Lung (tissue), 17 donors: ENCODE measurements at places on chromosomes 1 and 21. TPM values are rescaled to one million over a fixed set of nuclear protein-coding genes. Genes with fewer than 3 reads are reported as not detected.

- DNase-seq = no peak
Measured at GRCh38 chr21:42858957-42859890, 20.1 kb downstream of the WDR4 start.

- no peak for DNase-seq
Measured at GRCh38 chr1:15579683-15580047, 5.2 kb downstream of the AGMAT start.

DNA sequence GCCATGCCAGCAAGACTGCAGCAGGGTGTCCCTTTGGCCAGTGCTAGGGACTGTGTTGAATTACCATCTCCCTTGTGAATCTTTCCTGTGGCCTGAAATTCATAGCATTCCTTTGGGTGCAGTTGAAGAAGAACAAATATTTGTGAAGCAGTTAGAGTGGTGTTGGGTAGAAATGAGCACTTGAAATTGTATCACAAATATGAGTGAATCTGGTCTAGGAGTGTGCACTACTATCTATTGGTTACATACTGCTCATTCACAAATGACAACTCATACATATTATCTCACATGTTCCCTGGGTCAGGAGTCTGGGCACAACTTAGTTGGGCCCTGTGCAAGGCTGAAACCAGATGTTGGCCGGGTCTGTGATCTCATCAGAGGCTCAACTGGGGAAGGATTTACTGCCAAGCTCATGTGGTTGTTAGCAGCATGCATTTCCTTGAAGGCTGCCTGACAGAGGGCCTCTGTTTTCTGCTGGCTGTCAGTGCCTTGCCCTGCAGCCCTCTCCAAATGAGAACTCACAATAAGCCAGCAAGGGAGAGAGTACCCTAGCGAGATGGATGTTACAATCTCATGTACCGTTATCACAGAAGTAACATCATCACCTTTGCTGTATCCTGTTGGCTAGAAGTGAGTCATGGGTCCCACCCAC, 23.8 kb downstream of the AJAP1 start:
- no peak for DNase-seq

DNA sequence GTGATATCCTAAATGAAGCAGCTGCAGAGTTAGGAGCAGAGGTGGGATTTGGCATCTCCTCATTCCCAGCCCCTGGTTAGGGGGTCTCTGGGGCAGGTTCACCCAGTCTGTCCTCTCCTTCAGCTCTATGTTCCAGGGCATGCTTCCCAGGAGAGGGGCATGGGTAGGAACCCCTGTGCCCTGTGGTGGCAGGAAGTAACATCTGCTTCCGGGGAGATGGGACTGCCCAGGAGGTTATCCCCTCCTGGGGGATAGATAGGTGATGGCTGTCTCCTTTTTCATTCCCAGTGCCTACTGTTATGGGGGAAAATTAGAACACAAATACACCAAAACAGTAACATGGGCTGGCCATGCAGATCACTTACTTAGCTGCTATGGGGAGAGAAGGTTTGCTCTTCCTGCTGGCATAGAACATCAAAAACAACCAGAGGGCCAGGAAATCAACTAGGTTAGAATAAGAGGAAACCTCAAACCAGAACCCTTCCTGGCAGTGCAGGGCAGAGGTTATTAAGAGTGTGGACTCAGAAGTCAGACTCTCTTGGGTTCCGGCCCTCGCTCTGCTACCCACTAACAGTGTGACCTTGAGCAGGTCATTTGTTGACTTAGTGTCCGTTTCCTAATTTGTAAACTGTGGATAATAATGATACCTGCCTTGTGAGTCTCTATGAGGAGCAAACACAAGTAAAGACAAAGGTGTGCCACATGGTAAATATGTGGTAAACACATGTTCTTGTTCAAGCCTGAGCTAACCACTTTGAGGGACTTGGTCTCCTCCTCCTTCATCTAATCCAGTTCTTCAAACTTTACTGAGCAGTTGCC, 157.8 kb upstream of the JUN start:
- no peak for DNase-seq

GRCh38 chr1:181135437-181135731, 46.9 kb downstream of the IER5 start:
- DNase-seq = no peak

GRCh38 chr1:183063349-183063748, 40.1 kb downstream of the LAMC1 start:
- no peak for DNase-seq

- no peak for DNase-seq
Measured at GRCh38 chr1:108785264-108785663, 38.8 kb downstream of the STXBP3 start.

- peak; percentile 84 for DNase-seq
Measured at GRCh38 chr1:197424380-197424779, 156.3 kb downstream of the CRB1 start.

GRCh38 chr1:33828654-33829053, 35.2 kb upstream of the HMGB4 start:
- no peak for DNase-seq

- no peak for DNase-seq
Measured at GRCh38 chr1:214215583-214215982, 65.4 kb upstream of the SMYD2 start.

GRCh38 chr1:23777979-23778814, at the start of gene PITHD1:
TSS of gene PITHD1 (plus strand) at chr1:23778418. CDS start at chr1:23778516, 98 bp downstream.
- peak; percentile 92 for DNase-seq

GRCh38 chr1:212586206-212587015, 22.1 kb upstream of the ATF3 start:
- no peak for DNase-seq

The PCBP3 gene
- total RNA-seq = 8.2 TPM

The LRRC53 gene
- not detected for total RNA-seq

The NECAP2 gene
- 79.0 TPM for total RNA-seq

The NOTCH2 gene
- 123 TPM for total RNA-seq

The USP25 gene
- 47.2 TPM for total RNA-seq

The CFAP57 gene
- total RNA-seq = 12.3 TPM

The VN1R5 gene
- not detected for total RNA-seq
